Choroid plexus epithelial cell (primary cell): ENCODE measurements at places on chromosomes 2 and 18.

DNA sequence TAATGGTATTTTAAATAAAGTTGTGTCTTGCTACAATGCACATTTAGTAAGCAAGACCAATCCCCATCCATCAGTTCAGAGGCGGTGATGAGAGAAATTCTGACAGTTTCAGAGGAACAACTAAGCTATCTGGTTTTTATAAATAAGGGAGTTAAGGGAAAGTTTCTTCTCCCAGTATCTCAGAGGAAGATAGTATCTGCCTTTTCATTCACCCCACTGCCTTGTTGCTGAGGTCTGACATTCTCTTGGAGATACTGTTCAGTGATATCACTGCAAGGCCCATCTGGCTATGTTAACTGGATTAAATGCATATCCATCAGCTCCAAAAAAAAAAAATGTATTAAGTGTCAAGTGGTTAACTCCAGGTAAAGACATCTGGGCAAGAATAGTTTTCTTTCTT is 47.9 kb downstream of the RBMS1 start:
- DNase-seq: no peak

DNA sequence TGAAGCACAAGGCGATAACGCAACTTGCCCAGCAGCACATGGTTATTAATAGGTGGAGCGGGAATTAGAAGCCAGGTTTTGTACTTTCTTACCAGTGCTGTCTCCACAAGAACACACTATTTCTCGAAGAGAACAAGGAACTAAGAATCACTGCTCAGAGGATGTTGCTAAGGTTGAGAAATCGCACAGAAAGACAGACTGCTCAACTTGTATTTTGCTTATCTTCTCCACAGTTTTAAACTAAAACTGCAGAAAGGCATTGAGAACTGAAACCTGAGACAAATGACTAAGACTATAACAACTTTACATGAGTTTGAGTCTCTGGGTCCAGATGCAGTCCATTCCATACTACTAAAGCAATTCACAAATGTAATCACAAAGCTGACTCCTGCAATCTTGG is 6.2 kb downstream of the PRKD3 start:
- DNase-seq: peak; percentile 92

GRCh38 chr18:13395577-13395976 is 177.0 kb downstream of the LDLRAD4 start:
- DNase-seq: no peak

- DNase-seq: peak; percentile 81
Observed at GRCh38 chr2:26401739-26402541, at the start of gene DRC1. TSS of gene DRC1 (plus strand) at chr2:26401920. CDS start at chr2:26401990, 70 bp downstream.

GRCh38 chr18:50622865-50623393 is 63.0 kb downstream of the MAPK4 start:
- no peak for DNase-seq

DNA sequence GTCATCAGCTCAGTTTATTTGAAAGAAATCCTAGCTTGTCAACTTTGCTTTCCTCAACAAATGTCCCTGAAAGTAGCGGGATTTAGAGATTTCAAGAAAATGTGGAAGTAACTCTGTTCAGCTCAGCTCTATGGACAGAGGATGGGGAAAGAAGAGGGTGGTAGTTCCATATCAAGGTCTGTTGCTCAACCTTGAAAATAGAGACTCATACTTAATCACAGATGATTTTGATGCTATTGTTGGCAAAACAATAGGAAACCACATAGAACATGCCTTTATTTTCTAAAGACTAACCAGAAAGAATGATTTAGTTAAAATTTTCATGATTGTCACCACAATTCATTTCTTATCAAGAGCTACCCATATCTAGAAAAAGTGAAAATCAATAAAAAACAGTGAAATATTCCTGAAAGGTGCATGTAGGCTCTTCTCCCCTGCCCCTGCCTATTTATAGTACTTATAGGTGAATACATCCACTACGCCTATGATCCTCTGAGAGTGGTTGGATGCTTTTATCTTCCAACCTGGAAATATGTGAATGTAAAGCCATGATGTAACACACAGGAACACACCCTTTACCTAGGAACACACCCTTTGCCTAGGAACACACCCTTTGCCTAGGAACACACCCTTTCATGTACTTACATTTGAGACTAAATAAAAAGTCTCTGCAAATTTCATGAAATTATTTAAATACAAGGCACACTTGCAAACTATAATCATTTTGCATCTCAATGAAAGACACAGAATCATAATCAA is 65.8 kb downstream of the ETAA1 start:
- no peak for DNase-seq

GRCh38 chr18:3025544-3025943 is 12.6 kb upstream of the LPIN2 start:
- no peak for DNase-seq

GRCh38 chr2:27025861-27026851 is 6.6 kb upstream of the TMEM214 start:
- DNase-seq: no peak

GRCh38 chr18:32257084-32257785 is 67.4 kb downstream of the MEP1B start:
- DNase-seq: no peak

GRCh38 chr2:216603010-216603883 is 30.0 kb upstream of the IGFBP2 start:
- DNase-seq: peak; percentile 10

DNA sequence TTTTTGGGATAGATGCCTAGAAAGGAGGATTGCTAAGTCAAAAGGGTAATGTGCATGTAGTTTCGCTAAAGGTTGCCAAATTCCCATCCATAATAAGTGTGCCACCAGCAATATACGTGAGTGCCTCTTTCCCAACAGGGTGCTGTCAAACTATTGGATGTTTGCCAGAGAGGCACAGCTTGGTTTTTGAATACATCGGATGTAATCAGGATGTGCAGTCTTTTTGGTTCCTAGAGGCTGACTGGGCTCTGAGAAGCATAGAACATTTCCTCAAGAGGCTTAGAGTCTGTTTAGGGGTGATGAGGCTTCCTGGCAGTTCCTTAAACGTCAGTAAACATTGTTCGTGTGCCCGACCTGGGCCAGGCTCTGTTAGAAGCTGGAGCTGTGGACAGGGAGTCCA is 28.0 kb downstream of the AGAP1 start:
- peak; percentile 16 for DNase-seq

GRCh38 chr2:7379799-7380198 is 462.6 kb downstream of the RNF144A start:
- DNase-seq: no peak

- no peak for DNase-seq
Observed at GRCh38 chr2:43276266-43276941, 50.0 kb upstream of the ZFP36L2 start.

- DNase-seq: peak; percentile 85
Observed at GRCh38 chr2:69271831-69272257, 115.2 kb downstream of the GFPT1 start.

DNA sequence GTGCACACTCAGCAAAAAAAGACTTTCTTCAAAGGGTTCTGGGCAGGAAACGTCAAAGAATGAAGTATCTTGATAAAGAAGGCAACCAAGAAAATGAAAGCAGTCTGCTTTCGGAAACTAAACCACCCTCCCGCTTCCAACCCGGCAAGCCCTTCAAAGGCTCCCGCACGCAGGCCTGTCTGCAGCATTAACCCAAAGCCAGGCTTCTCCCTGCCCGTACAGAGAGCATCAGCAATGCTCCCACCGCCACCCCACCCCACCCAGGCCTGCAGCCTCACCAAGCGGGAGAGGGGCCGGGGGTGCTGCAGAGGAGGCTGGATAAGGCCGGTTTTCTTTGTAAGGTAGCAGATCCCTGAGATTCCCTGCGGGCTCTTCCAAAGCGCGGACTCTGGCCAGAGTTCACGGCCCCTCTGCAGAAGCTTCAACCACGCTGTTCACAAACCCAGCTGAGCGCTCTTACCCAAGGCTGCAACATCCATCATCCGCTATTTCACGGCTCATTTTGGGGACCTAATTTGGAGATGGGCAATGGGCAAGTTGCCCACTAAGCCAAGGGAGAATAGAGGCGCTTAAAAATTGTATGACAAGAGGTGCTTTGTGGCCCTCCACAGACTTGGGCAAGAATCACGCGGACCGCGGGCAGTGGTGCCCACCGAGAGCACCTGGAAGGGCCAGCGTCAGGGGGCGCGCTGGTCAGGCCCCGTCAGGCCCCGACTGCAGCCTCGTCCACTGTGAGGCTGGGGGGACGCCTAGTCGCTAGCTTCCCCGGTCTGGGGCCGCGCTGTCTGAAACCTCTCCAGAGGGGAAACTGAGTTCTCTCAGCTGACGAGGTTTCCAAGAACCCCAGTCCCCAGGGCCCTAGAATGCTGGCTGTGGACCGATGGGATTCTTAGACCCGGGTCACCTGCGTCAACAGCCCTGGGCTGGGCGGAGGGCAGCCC is 225.4 kb upstream of the ID2 start:
- DNase-seq: no peak
